MCF 10A (cell line): ENCODE measurements at places on chromosomes 7 and 10. TPM values are rescaled to one million over a fixed set of nuclear protein-coding genes. Genes with fewer than 3 reads are reported as not detected.
A peak's percentile ranks its signal among the peaks of the same experiment; 100 is the strongest.

- no peak for DNase-seq
Observed at GRCh38 chr10:16742165-16742960, 74.9 kb downstream of the RSU1 start.

- DNase-seq = no peak
Observed at GRCh38 chr10:119351189-119351588, 143.8 kb downstream of the GRK5 start.

The CDH23 gene
- 0.02 and 0.07 TPM in 2 replicates for total RNA-seq

DNA sequence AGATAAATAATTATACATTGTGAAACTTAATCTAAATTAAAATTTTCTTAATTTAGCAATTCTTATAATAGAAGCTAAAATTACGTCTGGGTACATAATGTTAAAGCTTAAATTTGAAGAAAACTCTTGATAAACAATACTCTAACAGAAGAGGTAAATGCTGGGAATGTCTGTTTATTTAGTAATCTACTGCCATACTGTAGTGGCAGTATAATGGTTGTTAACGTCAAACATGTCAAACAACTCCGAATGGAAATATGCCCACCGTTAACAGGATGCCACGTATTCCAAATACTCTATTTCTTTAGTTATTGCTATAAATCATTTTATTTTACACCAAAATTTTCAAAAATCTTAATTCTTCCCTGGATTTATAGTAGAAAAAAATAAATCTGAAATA, 40.0 kb upstream of the PTPN12 start:
- no peak for DNase-seq

GRCh38 chr7:149731207-149731955, 42.0 kb downstream of the ZNF467 start:
- no peak for DNase-seq

The EEF1AKMT2 gene
- total RNA-seq = 17.5 and 18.6 TPM in 2 replicates

DNA sequence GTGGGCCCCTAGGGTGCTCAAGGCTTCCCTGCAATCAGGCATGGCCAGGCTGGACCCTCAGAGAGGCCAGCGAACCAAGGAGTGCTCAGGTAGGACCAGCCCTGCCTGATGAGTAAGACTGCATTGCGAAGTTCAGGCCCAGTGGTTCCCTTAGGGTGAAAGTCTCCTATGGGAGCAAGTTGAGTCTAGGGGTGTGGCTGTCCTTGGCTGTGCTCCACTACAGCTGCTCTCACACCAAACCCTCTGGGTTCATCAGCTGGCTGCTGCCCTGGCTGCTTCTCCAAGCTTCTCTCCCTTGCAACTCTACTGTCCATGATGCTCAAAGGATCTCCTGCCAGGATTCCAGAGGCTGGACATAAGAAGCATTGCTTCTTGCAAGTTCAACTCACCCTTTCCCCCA, 18.7 kb downstream of the FAM25A start:
- DNase-seq = peak; percentile 93
